ENCODE measurements at places on chromosomes 7 and 10.

DNA sequence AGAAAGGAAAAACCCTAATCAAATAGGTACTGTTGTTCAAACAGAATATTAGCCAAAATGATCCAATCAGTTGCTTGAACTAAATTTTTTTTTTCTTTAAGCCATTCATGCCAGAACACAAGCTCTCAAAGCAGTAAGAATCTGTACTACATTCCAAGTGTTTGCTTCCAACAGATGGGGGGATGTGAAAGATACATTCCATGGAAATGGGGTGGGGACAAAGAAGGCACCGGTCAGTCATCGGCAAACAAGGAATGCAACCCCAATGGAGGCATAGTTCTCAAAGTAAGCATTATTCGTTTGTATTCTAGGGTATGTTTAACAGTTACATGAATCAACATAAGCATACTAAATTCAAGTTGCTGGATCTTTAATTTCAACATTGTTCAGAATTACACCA, 32.5 kb downstream of the C10orf143 start:
- no peak for DNase-seq

DNA sequence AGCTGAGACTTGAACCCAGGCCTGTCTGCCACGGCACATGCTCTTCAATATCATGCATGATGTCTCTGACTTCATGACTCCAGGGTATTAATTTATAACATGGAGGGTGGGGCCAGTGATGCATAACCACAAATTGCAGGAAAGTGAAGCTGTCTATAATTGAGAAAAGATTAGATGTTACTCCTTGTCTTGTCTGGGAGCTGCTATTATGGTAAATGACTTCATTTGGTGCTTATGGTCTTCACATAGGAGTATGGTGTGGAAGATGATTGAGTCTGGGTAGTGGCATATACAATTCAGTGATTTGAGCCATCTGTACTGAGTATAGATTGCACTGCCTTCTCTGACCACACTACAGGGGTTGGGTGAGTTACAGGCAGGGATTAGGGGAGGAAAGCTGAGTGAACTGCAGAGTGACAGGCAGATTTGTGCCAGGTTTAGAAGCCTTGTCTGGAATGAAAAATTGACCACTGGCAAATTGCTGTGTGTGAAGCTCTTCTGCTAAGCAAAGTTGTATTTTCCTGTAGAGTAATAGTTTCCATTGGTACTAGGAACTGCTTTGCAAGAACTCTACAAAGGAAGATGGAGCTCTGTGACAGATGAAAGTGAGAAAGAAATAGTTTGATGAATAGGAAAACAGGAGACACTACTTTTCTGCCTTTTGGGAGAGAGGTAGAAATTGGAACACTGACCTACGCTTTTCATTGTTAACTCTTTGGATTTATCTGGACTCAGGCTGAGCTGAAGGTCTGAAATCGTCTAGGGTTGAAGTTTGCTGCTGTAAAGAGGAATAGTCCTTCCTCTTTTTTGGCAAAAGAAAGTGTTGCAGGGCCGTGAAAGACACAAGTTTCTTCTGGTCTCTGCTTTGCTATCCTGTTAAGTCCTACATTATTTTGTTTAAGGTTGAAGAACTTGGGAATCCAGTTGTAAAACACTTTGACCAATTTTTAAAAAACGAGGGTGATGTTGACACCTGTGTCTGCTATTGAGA, 2.7 kb downstream of the SND1 start:
- DNase-seq, result no peak

- DNase-seq, result no peak
These were observed 32.2 kb upstream of the COL13A1 start for GRCh38 chr10:69769395-69769992.

DNA sequence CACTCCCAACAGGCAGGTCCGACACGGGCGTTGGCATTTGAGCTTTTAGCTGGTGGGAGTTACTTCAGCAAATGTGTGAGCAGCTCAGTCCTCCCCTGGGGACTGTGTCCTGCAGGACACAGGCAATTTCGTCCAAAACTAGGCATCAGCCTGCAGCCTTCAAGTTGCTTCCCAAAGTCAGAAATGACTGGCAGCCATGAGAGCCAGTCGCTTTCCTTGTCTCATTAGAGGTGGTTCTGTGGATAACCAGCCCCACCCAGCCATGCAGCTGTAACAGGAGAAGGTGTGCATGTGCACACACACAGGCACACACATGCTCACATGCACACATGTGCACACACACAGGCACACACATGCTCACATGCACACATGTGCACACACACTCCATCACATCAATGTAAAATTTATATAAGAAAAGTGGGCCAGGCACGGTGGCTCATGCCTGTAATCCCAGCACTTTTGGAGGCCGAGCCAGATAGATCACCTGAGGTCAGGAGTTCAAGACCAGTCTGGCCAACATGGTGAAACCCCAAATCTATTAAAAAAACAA, 138.8 kb upstream of the TCERG1L start:
- no peak for DNase-seq

- DNase-seq, result no peak
These were observed 150.2 kb downstream of the RAB11FIP2 start for GRCh38 chr10:117896517-117896916.

DNA sequence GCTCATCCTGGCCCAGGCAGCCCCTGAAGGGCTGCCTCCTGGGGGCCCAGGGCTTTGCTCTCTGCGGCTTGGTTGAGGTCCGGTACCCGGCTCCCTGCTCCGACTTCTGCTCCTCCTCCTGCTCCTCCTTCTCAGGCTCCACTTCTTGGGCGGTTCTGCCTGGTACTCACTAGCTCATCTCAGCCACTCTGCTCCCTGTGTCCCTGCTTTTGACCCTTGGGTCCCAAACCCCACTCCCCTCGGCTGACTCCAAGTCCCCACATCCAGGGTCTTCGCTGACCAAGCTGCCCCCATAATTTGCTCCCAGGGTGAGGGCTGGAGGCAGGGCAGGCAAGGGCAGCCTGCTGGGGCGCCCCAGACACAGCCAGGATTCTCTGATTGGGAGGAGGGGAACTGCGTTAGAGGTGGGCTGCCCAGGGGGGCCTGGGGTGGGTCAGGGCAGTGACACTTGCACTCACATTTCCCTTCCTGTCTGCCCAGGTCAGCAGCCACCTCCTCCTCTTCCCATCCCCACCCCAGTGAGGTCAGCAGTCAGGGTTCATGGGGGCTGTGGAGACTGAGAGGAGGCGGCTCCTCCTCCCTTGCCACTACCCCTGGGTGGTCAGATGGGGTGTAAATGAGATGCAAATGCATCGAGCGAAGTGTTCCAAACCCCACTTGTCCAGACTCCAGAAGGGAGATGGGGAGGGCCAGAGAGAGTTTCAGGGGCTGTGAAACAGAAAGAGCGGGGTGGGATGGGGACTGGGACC, 2.2 kb downstream of the SMARCD3 start:
- DNase-seq, result no peak

DNA sequence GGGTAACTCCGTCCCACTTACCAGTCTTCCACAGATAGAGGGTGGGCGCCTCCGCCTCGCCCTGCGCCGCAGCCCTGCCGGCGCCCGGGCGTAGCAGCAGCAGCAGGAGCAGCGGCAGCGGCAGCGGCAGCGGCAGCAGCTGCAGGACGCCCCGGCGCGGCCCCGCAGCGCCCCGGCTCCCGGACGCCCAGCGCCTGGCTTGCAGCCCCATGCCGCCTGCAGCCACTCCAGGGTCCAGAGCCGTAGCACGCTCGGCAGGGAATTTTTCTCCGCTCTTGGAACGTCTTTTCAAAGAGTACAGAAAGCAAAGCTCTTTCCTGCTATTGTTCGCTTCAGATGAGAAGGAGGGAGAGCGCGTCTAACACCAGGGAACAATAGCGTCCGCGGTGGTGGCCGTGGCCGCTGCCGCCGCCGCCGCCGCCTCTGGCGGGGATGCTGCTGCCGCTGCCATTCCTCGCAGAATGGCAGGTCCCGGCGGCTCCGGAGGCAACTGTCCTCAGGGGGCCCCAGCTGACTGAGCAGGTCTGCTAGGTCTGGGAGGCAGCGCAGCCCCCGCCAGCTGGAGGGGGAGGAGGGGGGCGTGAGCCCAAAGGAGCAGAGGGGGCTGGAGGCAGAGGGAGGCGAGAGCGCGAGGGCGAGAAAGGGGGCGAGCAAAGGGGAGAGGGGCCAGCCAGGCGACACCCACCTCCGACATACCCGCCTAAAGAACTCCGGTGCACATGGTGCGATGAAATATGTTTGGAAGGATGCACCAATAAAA, at the start of gene THSD7A:
Gene THSD7A (minus strand): TSS at position 463 of the 760 bp plus-strand sequence. CDS start 252 bp downstream, at position 211.
- DNase-seq, result no peak

DNA sequence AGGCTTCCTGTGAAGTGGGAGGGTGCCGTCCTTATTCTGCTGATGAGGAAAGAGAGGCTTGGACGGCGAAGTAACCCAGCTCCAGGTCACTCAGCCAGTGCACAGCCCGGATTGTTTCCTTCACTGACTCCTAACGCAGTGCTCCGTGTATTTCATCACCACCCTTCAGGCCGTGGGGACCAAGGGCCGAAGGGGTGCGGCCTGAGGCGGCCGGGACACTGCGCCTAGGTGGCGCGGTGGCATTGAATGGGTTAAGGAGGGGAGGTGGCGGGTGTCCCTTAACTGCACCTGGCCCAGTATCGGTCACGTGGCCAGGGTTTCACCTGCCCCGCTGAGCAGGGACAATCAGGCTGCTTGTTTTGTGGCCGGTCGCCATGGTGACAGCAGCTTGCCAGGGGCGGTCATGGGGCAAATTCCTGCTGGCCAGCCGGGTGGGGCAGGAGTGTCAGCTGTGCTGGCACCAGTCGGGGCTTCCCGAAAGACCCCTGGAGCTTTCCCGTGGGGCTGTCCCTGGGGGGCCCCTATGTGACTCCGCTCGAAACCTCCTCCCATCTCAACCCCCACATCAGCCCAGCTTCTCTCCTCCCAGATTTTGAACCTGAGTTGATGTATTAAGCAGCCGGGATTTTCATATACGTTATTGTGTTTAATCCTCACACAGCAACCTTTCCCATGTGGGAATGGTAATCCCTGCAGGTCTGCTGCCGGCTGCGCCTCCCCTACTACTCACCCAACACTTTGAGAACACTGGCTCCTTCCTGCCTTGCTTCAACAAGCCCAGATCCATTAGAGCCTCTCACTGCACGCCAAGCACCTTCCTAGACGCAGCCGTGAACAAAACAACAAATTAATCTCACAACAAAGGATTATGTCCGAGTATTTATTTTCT, 4.4 kb upstream of the ABHD11 start:
- DNase-seq, result no peak

- DNase-seq, result no peak
These were observed 28.0 kb upstream of the CPN1 start for GRCh38 chr10:100109670-100110069.

GRCh38 chr10:53978301-53978700, 822.7 kb downstream of the PCDH15 start:
- DNase-seq, result no peak

GRCh38 chr7:17915168-17915567, 25.1 kb downstream of the SNX13 start:
- no peak for DNase-seq
